ENCODE measurements at places on chromosomes 7 and 10.

GRCh38 chr7:40095695-40096327 lies 38.6 kb downstream of the MPLKIP start:
- DNase-seq: no peak

DNA sequence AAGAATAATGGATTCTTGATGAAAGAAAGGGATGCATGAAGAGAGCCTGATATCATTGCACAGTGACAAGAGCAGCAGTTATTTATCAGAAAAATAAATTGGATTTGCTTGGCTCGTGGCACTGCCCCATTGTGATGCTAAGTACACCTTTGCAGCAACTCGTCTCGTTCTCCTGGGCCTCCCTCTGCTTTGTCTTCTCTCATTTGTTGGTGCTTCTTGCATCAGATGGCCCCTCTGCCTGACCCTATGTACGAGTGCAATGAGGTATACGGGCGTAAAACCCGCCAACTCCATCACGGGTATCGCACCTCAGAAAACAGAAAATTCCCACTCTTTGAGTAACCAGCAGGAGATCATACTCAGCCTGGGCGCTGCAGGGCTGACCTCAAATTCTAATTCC lies 107.2 kb upstream of the C10orf90 start:
- DNase-seq: no peak

- no peak for DNase-seq
Observed at GRCh38 chr10:78362406-78363022, 328.9 kb downstream of the RPS24 start.

GRCh38 chr7:88229302-88229995 lies 9.6 kb upstream of the SRI start:
- no peak for DNase-seq

DNA sequence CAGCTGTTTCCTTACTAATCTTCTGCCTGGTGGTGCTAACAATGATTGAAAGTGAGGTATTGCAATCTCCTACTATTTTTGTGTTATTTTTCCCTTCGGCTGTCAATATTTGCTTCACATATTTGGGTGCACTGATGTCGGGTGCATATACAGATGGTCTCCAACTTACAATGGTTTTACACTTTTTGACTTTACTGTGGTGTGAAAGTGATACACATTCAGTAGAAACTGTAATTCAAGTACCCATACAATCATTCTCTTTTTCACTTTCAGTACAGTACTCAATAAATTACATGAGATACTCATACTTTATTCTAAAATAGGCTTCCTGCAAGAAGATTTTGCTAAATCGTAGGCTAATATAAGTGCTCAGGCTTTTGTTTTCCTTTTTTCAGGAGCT lies 73.2 kb downstream of the RNF216 start:
- DNase-seq: no peak

GRCh38 chr10:90871279-90871765 lies 452 bp upstream of the RPP30 start:
- DNase-seq: no peak

DNA sequence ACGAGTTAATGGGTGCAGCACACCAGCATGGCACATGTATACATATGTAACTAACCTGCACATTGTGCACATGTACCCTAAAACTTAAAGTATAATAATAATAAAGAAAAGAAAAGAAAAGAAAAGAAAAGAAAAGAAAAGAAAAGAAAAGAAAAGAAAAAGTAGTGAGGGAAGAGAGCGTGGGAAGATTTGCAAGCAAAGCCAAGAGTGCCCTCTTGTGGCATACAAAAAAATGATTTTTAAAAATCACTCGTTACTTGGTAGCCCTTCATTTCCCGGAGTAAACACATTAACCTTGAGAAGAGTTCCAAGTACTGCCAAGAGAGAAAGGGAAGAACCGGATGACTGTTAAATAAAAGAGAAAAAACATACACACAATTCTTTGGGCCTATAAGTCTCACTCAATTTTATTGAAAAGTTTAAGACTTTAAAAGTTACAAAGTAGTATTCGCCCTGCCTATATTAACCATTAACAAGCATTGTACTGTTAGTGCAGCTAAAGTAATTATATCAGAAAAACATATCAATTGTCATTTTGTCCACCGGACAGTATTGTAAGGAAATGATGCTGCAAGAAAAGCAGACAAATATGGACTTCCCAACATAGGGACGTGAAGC lies 6.2 kb upstream of the CH25H start:
- DNase-seq: no peak

DNA sequence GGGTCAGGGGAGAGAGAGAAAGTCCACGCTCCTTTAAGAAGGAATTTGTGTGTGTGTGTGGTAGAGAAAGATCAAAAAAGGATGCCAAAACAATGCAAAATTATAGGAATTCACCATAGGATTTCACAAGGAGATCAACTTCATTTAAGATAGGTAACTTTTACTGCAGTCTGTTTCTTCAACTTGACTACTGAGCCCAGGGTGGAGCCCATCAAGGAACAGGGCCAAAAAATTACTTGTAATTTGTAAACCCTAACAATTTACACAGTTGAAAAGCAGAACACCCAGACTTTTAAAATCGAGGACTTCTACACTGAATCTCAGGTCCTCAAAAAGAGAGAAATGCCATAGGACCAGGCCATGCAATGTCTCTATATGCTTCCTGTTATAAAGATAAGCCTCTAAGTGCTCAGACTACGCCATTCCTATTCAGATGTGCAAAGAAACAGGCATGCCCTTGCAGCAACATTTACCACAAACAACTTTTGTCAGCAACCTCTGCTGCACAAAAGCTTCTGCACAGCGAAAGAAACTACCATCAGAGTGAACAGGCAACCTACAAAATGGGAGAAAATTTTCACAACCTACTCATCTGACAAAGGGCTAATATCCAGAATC lies 10.6 kb upstream of the GIMAP4 start:
- no peak for DNase-seq

DNA sequence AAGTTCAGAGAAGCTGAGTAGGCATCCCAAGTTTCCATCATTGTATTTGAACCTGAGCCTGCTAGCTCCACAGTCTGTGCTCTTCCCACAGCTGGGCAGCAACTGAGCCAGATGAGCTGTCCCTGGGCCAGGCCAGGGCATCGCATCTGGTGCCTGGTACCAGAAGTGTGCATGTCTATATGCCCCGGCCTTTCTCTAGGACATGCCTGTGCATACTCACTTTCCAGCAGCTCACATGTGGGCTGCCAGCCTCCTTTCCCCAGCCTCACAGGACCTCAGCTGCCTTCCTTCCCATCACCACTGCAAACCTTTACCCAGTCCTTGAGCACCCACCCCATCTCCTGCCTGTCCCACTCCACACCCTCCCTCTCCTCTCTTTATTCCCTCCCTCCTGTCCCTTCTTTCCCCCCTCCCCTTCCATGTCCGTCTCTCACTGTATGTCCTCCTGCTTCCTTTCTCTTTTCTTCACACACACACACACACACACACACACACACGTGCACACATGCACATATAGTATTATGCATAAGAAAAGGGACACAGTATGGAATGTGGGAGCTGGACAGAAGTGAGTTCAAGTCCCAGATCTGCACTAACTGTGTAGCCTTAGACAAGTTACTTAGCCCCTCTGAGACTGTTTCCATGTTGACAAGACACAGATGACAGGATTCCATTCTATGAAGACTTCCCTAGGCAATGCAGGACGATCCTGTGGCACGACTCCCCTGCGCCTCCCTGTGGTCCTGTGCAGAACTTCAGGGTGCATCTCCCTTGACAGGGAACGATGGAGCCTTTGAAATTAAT lies 10.9 kb downstream of the CDHR1 start:
- DNase-seq: peak; percentile 11

- no peak for DNase-seq
Observed at GRCh38 chr7:143069912-143070500, 17.9 kb downstream of the OR6V1 start.

- DNase-seq: no peak
Observed at GRCh38 chr7:34175837-34176236, 270.5 kb downstream of the BMPER start.

GRCh38 chr10:17396004-17396403 lies 58.4 kb downstream of the ST8SIA6 start:
- no peak for DNase-seq

- no peak for DNase-seq
Observed at GRCh38 chr7:55486192-55486590, 86.1 kb downstream of the VOPP1 start.

DNA sequence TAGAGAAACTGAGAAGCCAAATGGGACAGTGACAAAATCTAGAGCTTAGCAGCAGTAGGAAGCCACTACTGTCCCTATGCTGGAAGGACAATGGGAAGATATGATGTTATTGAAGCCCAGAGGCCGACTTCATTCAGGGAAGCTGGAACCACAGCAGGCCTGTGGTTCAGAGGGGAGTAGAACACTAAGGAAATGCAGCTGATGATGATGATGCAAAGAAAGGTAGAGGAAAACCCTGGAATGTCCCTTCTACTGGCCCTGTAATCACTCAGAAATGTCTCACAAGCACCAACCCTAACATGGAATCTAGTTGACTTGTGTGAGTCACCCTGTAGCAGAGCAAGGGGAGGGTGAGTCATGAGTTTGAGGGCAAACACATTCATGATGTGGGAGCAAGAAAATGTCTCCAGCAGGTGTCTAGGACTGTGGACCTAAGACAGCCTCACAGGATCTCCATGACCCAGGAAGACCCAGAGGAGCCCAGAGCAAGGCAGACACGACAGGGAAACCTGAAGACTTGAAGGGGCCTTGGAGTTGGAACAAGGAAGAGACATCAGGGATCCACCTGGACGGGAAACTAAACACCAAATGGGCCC lies 37.0 kb upstream of the LRRC17 start:
- no peak for DNase-seq

DNA sequence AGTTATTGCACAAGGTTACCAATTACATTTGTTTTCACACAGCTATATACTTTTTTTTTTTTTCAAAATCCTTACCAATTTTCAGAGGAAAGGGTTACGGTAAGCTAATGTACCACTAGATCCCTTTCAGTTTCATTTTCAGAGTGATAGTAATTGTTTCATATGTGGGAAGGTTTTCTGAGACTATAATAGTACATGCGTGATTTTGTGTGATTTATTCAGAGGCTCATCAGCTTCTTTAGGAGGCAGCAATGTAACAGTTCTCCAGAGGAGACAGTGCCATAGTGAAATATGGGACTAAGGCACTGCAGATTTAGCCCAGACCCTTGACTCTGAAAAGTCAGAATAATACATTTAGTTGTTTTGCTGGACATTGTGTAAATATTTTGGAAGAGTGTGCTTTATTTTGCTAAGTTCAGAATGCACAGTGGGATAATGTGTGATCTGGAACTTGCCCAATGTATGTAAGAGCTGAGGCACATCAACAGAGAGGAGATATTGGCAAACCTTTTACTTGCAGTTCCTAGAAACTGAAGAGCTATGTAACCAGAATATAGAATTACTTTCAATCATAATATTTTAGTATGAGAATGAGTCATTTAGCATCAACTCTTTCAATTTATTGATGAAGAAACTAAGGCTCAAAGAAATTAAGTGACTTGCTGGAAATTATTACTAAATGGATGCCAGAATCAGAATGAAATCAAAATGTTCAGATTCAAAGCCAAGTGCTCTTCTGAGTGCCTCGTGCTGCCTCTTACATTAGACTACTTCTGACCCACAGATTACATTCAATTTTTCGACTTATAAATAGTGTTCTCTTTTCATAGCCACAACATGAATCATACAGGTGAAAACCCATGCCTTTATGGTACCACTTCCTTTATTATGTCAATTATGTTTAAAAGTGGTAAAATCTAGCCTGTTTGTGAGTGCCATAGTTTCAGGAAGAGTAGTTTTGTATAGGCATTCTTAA lies 207.7 kb upstream of the TEX47 start:
- no peak for DNase-seq

DNA sequence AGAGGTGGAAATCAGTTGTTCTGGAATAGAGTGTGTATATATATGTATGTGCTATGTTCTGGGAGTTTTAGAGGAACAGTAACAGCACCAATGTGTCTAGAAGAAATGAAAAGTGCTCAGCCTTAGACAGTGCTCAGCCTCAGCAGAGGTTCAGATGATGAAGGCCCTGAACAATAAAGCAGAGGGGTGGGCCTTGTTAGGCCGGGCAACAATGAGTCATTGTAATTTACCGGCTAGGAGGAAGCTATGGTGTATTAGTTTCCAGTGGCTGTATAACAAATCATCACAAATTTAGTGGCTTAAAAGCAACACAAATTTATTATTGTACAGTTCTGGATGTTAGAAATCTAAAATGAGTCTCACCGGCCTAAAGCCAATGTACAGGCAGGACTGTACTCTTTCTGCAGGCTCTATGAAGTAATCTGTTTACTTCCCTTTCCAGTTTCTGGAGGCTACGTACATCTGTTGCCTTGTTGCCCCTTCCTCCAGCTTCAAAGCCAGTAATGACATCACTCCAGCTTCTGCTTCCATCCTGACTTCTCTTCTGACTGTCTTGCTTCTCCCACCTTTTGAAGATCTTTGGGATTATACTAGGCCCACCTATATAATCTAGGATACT lies 84.6 kb downstream of the CH25H start:
- DNase-seq: no peak

DNA sequence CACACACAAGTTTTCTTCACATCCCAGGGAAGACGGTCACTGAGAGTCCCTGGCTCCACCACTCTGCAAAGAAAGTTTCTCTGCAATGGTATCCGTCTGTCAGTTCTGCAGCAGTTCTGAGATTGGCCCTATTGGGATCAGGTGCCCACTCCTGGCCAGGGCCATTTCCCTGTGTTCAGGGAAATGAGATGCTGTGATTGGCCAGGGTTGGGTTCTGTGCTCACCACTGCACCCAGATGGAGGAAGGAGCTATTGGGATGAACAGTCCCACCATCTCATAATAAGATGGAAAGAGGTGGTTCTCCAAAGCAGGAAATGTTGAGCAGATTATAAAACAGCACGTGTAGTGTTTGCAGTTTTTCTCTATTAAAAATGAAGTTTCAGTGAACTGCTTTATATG lies 13.3 kb upstream of the PIP4K2A start:
- no peak for DNase-seq

- DNase-seq: no peak
Observed at GRCh38 chr7:158740657-158741293, 36.2 kb upstream of the NCAPG2 start.

DNA sequence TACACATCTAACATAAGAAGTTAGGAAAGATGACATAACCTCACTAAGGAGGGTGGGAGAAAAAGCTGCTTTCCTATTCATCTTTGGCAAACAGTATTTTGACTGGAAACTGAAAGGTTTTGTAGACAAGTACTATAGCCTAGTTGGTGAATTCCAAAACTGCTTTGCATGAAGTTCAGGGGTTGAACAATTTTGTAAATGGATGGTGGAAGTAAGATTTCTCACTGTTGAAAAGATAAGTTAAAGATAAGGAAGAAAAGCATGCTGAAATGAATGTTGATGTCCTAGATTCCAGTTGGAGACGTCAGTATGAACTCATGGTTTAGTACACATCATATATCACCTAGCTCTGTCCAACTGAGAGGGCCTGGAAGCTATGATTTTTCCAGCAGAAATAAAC lies 159.1 kb upstream of the FEZF1 start:
- no peak for DNase-seq

- no peak for DNase-seq
Observed at GRCh38 chr7:133167300-133167699, 85.4 kb upstream of the CHCHD3 start.

DNA sequence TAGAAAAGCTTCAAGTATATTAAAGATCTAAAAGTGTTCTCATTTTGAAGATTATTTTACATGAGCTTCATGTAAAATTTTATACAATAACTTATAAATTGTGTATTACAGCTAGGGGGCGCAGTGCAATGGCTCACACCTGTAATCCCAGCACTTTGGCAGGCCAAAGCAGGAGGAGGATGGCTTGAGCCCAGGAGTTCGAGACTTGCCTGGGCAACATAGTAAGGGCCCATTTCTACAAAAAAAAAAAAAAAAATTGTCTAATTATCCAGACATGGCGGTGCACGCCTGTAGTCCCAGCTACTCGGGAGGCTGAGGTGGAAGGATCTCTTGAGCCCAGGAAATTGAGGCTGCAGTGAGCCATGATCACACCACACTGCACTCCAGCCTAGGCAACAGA lies 16.6 kb downstream of the ACBD5 start:
- no peak for DNase-seq
